ENCODE measurements at places on chromosomes 4 and X.

- DNase-seq = peak; percentile 1
Observed at GRCh38 chr4:91092398-91092980, 965.3 kb downstream of the CCSER1 start.

DNA sequence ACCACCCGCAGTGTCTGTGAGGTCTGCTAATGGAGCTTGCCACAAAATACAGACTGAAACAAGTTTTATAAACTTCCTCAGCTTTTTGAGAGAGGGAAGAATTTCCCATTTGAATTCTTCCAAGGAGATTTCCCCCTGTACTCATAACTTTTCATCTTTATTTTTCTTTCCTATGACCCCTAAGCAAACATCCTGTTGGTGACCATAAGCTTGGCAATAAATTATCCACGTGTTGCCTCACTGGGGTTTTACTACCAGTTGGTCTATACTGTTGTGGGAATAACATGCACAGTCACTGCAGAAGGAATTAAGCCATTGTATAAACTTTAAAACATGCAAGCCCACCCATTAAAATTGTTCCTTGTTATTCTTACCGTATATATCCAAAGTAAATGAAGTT is 86.2 kb downstream of the SLC39A8 start:
- no peak for DNase-seq

DNA sequence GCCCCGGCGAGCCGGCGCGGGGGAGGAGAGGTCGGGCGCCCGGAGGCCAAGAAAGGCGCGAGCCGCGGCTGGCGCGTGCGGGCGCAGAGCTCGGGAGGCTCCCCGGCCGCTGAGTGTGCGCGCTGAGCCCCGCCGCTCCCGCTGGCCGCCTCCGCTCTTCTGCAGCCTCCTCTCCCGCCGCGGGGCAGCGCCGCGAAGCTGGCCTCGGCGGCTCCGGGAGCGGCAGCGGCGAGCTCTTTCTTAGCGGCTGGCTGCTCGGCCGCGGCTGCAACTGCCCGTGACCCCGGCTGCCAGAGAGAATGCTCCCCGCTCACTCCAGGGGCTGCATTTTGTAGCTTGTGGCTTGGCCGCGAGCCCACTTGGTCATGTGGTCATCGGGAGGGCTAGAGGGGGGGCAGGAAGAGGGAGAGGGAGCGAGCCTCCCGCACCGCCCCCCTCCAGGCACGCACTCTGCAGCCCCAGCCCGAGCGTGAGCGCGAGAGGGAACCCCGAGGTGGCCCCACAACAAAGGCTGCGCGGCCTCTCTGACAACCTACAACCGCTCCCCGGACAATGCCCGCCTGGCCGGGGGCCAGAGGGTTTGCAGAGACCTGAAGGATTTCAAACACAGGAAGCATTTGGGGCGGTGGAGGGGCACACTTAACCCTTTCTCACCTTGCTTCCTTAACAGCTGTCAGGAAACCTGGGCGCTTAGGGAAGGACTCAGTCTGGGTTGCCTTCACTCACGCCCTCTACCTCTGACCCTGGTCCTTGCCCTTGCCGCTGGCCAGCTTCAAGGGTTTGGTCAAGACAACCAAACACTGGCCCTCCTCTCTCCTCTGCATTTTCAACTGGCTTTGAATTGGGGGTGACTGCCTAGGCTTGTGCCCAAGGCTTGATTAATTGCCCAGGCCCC is at the start of gene APLN:
Gene APLN (minus strand): TSS at position 305 of the 895 bp plus-strand sequence. CDS start 326 bp downstream, outside the sequence.
- DNase-seq = no peak

DNA sequence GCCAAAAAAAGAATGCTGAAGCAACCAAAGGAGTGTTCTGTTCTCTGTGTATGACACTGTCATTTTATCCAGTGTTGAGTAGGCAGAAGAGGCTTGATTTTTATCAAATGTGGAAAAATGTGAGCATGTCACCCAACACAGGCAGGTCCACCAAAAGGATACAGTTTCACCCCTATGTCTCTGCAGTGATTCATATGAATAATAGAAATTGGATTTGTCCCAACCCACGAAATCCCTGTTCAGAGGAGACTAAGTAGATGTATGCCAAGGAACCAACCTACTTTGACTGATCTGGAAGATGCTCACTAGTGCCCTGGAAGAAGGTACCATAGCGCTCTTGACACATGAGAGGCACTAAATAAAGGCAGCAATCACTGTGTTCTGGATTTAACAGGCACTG is 72.5 kb downstream of the FGF13 start:
- no peak for DNase-seq

- peak; percentile 3 for DNase-seq
Observed at GRCh38 chrX:86946569-86946968, 571.0 kb upstream of the KLHL4 start.

- DNase-seq = no peak
Observed at GRCh38 chr4:112279025-112279881, 6.5 kb downstream of the TIFA start.

- no peak for DNase-seq
Observed at GRCh38 chrX:150870487-150871340, 27.8 kb downstream of the CD99L2 start.

DNA sequence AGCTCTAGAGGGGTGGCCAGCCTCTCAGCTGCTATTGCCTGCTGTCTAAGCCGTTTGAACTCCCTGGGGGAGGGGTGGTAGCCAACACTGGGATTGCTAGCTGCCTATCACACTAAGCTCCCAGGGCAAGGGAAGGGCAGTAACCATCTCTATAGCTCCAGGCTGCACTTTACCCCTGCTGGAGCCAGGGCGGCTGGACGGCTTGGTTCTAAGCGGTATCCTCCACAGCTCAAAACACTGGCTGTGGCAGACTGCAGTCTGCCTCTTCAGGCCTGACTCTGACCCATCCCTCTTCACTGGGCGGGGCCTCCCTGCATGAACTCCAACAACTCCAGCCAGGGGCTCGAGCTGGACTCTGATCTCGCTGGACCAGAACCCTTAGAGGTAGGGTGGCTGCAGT is 55.3 kb upstream of the GNRHR start:
- DNase-seq = no peak

DNA sequence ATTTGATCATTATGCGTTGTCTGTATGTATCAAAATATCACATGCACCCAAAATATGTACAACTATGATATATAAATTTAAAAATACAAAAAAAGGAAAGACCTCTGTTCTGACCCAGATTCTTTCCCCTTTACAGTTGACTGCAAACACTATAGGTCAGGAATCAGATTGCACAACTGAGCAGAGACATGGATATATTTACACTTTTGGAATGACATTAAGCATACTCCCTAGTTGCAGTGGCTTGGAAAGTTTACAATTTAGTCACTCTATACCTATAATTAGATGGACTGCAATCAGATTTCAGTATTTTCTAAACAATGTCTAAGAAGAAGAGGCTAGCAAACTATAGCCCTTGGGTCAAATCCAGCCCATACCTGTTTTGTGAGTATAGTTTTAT is 98.5 kb upstream of the INPP4B start:
- no peak for DNase-seq

DNA sequence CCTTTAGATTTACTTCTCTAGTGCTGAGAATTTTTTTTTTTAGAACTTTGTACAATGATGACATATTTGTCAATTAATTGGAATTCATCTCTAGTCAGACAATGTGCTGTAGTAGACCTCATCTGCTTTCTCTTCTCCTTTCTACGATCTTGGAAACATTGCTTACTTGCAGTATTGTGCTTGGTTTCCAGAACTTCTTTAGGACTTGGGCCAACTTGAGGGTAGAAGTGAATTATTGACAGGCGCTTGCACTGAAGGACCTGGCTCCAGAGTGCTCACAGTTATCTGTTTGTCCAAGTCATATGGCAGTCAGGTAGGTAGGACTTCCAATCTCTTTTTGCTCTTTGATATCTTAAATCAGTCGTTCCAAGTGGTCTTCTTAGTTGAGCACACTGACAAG is 39.6 kb downstream of the FNIP2 start:
- no peak for DNase-seq

DNA sequence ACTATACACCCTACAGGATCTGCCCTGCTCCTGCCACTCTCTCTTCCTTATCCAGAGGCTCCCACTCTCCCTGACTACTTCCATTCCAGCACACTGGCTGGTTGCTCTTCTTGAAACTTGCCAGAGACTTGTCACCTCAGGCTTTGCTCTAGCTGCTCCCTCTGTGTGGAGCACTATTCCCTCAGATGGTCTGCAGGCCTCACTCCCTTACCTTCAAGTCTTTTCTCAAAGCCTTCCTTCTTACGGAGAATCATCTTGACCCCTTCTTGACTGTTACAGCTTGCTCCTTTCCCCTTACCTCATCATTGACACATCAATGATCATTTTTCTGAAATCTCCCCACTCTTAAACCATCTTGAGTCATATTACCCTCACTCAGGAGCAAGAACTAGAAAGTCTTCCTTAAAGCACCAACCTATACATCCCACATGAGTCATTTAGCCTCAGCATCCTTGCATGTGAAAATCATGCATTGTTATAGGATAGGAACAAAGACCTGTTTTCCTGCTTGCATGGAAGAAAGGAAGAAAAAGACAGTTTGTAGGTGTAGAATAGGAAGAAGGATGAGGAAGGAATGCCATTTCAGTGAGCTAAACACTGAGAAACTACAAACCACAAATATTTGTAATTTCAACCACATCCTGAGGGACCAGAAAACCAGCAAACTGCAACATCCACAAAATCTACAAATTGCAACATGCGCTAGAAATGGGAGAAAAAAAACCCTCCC is 55.7 kb downstream of the ANTXR2 start:
- no peak for DNase-seq

DNA sequence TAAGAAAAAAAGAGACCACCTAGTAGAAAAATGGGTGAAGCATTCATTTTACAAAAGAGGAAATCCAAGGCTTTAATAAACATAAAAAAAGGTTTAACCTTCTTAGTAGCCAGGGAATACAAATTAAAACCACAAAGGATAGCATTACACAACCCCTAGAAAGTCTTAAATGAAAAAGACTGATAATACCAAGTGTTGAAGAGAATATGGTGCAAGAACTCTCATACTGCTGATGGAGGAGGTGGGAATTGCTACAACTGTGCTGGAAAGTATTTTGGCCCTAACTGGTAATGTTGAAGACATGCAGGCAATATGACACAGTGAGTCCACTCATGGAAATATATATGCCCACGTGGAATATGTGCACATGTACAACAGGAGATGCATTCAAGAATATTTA is 22.5 kb downstream of the ZNF41 start:
- no peak for DNase-seq

GRCh38 chr4:8373973-8374545 is 66.5 kb downstream of the ACOX3 start:
- DNase-seq = no peak

DNA sequence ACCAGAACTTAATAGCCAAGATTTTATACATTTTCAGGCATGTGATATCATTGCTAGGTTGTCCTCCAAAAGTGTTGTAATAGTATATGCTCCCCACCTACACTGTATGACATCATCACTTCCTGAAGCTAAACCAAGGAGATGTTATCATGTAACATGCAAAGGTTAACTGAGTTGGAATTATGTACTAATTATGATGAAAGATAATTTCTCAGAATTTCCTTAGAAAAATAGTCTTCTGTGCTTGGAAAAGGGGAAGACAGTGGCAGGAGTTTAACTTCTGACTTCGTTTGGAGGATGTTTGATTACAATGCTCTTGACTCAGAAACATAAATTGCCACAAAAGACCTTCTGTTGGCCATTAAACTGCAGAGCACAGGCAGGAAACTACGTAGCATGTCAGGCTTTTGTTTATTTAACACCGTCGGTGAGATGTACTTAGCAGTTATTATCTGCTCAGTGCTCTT is 83.6 kb upstream of the GUCY1A1 start:
- no peak for DNase-seq

GRCh38 chr4:10667701-10668326 is 16.8 kb downstream of the CLNK start:
- DNase-seq = no peak

GRCh38 chr4:74934016-74934831 is 1.3 kb downstream of the PARM1 start:
- no peak for DNase-seq

GRCh38 chrX:63661676-63662075 is 123.3 kb downstream of the ARHGEF9 start:
- DNase-seq = no peak

DNA sequence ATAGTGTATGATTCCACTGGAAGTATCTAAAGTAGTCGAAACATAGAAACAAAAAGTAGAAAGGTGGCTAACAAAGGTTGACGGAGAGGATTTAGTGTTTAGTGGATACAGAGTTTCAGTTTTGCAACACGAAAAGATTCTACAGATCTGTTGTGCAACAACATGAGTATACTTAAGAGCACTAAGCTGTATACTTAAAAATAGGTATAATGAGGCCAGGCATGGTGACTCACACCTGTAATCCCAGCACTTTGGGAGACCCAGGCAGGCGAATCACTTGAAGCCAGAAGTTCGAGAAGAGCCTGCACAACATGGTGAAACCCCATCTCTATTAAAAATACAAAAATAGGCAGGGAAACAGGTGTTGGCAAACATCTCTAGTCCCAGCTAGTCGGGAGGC is 7.9 kb upstream of the ATRX start:
- DNase-seq = no peak

- no peak for DNase-seq
Observed at GRCh38 chr4:54556587-54556986, 101.2 kb upstream of the KIT start.

GRCh38 chr4:113832803-113833202 is 71.3 kb upstream of the CAMK2D start:
- DNase-seq = no peak

DNA sequence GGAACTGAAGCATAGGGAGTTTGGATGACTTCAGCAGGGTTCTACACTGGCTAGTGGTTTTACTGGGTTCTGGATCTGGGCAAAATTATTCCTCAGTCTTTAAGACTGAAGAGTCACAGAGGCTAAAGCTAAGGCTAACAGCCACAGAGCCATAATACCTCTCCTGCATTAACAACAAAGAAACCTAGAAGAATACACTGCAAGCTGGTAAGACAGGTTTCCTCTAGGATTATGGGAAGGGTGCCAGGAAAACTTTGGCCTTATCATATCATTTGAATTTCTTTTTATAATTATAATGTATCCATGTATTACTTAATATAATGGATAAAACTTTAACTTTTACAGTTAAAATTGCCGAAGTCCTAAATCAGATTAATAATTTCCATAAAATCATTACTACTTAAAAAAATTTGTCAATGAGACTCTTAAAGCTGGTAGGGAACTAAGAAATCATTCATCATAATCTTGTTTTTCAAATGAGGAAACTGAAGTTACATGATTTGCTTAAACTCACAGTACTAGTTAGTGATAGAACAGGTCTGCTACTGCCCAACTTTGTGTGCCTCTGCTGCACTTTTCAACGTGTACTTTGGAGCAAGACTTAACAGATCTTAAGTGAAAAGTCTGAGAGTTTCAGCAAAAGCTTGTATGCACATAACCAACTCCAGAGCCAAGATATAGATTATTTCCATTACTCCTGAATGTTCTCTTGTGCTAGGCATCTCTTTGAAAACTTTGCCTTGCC is 24.2 kb upstream of the PGRMC2 start:
- no peak for DNase-seq

DNA sequence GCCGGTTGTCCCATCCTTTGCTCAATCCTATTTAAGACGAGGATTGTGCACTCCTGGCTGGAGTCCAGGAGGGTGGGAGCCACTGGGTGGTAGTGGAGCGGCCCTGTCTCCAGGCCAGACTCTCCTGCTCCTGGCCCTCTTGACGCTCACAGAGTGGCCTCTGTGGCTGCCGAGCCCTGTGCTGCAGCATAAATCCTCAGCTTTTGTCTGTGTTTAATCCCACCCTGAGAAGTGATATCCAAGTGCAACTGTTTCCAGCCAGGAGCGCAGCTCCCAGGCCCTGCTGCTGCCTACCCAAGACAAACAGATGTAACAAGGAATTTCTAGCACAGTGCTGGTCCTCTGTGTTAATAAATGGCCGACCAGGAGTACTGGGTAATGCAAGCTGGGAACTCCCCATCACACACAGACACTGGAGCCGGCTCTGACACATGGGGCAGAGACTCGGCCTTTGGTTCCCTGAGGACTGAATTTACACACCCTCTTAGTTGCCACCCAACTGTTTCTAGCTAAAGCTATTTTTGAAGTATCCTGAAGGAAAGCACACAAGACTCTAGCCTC is 85.3 kb downstream of the GATB start:
- no peak for DNase-seq
